ENCODE measurements at places on chromosomes 7 and 10.
A peak's percentile ranks its signal among the peaks of the same experiment; 100 is the strongest.

DNA sequence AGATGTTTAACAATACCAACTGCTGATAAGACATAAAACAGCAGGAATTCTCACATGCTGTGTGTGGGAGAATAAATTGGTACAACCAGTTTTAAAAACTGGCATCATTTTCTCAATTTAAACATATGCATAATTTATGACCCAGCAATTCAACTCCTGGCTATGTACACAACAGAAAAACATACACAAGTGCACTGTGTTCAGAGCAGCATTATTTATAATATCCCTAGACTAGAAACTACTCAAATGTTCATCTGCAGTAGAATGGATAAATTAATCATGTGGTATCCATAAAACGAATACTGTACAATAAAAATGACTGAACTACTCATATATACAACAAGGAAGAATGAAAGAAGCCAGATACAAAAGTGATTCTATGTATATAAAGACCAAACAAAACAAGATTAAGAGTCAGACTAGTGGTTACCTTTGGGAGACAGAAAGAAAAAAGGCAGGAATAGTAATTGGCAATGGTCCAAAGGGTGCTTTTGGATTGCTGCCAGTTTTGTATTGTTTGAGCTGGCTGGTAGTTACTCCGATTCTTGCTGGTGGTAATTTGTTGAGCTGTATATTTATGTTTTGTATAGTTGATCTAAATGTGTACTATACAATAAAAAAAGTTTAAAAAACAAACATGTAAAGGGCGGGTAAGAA, 306.0 kb downstream of the TFEC start:
- peak; percentile 52 for DNase-seq

DNA sequence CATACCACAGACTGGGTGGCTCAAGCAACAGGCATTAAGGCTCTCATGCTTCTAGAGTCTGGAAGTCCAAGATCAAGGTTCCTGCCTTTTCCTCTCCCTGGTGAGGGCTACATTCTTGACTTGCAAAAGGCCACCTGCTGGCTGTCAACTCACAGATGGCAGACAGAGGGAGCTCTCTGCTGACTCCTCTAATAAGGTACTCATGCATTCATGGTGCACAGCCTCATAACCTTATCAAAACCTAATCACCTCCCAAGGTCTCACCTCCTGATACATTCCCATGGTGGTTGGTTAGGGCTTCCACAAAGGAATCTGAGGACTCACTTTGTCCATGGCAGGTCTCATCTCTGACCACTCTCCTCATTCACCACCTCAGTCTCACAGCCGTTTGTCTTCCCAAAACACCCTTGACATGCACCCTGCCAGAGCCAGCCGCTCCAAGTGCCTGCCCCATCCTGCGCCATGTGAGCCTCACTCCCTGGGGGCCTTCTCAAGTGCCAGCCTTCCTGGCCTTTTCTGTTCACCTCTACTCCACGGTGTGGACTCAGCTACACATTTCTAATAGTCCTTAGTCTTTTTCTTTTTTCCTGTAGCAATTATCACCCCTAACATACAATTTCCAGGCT, 400.3 kb upstream of the ADARB2 start:
- no peak for DNase-seq

DNA sequence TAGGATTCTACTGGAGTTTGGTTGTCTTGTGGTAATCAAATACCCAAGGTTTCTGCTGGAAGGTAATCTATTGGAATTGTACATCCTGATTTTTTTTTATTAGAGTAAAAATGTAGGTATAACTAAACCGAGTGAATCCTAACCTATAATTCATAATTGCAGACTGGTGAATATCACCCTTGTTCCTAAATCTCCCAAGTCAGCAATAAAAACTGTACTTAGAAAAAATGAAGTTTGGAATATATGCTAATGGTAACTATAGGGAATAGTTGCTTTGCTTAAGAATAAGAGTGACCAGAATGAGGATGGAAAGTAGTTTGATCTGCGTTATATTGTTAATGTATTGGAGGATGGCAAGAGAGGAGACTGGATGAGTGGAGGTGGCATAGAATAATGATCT, 10.7 kb upstream of the FZD8 start:
- no peak for DNase-seq

GRCh38 chr10:16975188-16975587, 154.4 kb downstream of the CUBN start:
- DNase-seq = no peak

DNA sequence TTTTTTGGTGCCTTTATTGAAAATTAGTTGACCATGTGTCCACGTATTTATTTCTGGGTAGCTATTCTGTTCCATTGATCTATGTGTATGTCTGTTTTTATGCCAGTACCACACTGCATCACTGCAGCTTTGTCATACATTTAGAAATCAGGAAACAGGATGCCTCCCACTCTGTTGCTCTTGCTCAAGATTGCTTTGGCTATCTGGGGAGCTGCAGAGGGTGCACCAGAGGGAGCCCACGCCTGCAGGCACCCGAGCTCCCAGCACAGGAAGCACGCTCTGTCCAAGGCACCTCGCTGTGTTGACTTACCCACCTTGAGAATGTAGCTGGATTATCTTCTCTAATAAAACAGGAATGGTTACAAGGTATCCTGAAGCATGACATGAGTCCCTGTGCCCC, 301.7 kb downstream of the TCERG1L start:
- no peak for DNase-seq

- DNase-seq = no peak
These were observed 124.8 kb upstream of the LSM8 start for GRCh38 chr7:118059209-118059608.

DNA sequence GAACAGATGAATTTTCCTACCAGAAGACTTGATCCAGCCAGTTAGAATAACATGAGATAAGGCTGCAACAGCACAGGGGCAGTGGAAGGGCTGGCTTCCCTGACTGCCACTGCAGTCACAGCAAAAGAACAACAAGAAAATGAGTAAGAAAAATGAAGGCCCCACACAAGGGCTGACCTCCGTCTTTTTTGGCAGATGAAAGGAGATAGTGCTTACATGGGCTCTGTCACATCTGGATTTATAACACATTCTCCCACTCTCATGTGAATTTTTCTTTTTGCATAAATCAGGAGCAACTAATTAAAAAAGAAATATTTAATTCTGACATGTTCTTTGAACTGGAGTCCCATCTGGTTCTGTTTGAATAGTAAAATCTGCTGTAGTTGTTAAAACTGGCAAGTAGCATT, 99.6 kb downstream of the NRP1 start:
- DNase-seq = peak; percentile 87

DNA sequence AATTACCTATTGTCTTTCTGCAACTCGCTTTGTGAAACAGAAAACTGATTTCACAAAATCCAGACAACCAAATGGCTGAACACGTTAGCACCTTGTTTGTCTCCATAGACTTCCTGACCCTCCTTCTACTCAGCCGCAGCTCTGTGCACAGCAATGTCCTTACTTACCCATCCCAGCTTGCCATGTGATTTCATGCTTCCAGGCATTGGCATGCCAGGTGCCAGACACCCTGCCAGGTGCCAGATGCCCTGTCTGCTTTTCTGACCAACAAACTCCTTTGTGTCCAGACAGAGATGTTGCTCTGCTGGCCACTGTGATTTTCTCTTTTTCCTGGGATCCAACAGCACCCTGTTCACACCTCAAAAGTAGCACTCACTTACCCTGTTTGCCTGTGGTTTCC, 16.1 kb upstream of the FAM170B start:
- DNase-seq = no peak

DNA sequence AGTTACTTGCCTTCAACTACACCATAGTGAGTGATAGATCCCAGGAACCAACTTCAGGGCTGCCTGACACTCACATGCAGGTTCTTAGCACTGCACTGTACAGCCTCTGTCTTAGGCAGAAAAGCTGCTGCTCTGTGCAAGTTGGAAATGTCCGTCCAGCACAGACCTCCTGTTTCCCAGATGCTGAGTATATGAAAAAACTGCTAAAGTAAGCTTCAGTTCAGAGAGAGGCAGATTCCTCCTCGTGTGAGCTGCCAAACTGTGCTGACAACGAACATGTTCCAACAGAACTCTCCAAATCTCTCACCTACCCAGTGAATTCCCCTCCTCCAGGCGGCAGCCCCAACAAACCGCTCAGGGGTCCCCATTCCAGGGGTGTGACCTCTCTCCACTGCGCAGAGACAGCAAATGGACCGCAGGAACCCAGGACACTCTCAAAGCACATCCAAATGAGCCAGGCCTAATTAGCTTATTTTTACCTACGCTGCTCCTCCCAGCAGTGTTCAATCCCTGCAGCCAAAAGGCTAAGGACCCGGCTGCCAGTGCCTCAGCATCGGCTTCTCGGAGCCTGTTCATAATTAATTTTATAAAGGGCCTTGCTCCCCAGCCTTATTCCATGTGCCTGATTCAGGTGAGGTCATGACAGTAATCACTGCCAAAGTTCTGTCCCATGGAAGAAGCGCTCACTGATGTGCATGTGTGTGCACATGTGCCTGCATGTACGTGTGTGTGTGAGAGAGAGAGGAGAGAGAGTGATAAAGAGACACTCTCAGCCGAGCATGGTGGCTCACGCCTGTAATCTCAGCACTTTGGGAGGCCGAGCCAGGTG, 159.5 kb upstream of the AUTS2 start:
- DNase-seq = no peak

- no peak for DNase-seq
These were observed 57.3 kb upstream of the GSAP start for GRCh38 chr7:77473229-77474005.

- no peak for DNase-seq
These were observed 345.7 kb upstream of the AOAH start for GRCh38 chr7:37070031-37070430.

DNA sequence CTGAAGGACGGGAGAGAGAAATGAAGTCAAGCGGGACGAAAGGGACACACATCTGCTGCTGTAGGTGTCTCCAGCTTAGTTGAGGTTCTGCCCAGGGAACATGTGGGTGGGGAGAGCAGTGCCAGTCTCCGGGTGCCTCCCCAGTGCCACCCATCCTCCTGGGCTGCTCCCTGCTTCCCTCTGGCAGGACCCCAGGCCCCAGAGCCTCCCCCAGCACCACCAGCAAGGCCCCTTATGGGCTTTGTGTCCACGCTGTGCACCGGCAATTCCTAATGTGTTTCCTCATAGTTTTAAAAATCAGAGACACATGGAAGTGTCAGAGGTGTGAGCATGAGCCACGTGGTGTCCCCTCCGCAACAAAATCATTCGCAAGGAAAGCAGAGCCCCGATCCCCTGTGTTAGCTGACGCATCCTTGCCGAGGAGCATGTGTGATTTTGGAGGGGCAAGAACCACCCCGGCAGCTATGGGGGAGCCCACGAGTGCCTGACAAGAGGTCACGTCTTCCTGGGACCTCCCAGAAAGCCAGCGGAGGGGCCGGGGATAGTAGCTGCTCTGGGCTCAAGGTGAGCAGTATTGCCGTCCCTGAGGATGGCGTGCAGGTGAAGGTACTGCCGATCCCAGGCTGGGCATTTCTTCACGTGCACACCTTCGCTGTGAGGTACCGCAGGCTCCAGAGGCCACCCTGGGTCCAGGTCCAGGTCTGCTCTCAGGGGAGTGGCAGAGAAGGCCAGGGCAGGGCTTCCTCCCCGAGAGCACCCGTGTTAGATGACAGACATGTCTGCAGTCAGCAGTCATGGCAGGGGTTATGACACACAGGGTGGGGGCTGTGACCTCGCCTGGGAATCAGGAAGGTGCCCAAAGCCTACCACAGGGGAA, 448.2 kb upstream of the FOXK1 start:
- DNase-seq = no peak

GRCh38 chr10:22315455-22316285, 518 bp upstream of the COMMD3 start:
- DNase-seq = peak; percentile 53

GRCh38 chr10:83647526-83647925, 491.8 kb upstream of the GHITM start:
- peak; percentile 52 for DNase-seq

DNA sequence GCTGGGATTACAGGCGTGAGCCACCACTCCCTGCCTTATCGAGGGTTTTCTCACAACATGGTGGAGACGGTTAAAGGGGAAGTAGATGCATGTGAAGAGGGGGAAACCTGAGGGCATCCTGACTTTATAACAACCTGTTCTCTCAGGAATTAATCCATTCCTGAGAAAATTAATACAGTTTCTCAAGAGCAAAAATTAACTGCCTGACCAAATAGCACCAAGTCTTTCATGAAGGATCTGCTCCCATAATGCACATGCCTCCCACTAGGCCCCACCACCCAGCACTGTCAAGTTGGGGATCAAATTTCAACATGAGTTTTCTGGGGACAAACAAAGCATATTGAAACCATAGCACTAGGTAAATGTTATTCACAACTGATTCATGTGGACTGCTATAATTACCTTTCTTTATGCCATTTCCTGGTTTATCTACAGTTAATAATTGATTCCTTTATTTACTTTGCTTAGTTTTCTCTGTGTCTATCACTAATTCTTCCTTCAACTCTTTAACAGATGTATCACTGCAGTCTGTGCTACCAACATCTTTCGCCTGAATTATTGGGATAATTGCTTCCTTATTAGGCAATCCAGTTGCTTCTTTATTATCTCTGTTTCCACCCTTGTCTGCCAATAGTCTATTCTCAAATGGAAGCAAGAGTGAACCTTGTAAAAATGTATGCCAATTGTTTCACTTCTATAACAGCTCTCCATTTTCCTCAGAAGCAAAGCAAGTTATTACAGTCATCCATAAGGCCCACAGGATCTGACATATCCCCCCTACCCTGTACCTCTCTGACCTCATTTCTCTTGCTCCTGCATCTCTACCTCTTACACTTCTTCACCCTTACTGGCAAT, 12.9 kb upstream of the MICU1 start:
- no peak for DNase-seq

GRCh38 chr7:7681191-7681935, 37.0 kb downstream of the RPA3 start:
- DNase-seq = peak; percentile 88

GRCh38 chr7:70694971-70695794, 436.8 kb upstream of the GALNT17 start:
- no peak for DNase-seq

DNA sequence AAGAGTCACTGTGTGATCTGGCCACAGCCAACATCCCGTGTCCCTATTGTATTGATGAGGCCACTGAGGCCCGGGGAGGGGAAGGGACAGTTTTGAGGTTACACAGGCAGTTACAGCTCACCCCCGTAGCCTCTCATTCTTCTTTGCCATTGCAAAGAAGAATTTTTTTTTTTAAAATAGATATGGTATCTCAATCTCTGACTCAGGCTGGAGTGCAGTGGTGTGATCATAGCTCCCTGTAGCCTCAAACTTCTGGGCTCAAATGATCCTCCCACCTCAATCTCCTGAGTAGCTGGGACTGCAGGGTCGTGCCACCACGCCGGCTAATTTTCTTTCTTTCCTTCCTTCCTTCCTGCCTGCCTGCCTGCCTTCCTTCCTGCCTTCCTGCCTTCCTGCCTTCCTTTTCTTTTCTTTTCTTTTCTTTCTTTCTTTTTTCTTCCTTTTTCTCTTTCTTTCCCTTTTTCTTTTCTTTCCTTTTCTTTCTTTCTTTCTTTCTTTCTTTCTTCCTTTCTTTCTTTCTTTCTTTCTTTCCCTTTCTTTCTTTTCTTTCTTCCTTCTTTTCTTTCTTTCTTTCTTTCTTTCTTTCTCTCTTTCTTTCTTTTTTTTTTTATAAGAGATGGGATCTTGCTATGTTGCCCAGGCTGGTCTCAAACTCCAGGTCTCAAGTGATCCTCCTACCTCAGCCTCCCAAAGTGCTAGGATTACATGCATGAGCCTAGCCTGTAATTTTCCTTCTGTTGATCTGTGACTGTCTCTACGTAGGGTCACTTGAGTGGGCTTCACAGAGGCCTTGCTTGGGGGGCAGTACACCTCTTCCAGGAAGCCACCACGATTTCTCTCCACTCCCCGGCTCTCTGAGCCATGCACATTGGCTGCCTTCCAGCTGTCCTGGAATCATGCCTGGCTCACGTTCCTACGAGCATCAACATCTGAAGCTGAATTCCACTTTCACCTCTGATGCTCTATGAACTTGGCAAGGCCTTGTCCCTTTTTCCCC, 31.3 kb downstream of the TMEM270 start:
- DNase-seq = peak; percentile 53
